ENCODE measurements at places on chromosomes 6 and 20. TPM values are rescaled to one million over a fixed set of nuclear protein-coding genes. Genes with fewer than 3 reads are reported as not detected.

The PRSS35 gene
- total RNA-seq: 4.3 TPM

The SMOC2 gene
- total RNA-seq: not detected

The CDH26 gene
- total RNA-seq: 0.50 TPM

The TNFAIP3 gene
- total RNA-seq: 10.6 TPM

The NOP56 gene
- 121 TPM for total RNA-seq

The HSPA12B gene
- 5.1 TPM for total RNA-seq

The PARD6B gene
- total RNA-seq: 0.66 TPM

The FOXC1 gene
- total RNA-seq: 7.6 TPM

The DLK2 gene
- total RNA-seq: 0.66 TPM

The HSF2 gene
- total RNA-seq: 33.3 TPM

The SRSF6 gene
- total RNA-seq: 59.8 TPM

The TSBP1 gene
- not detected for total RNA-seq

The E2F3 gene
- total RNA-seq: 4.9 TPM

The ANKRD66 gene
- not detected for total RNA-seq

The ZNF165 gene
- 0.29 TPM for total RNA-seq

The SOBP gene
- total RNA-seq: 8.8 TPM

The MCHR2 gene
- total RNA-seq: not detected

The TUBB2B gene
- 4.1 TPM for total RNA-seq

The OR2J1 gene
- not detected for total RNA-seq

The PSORS1C2 gene
- not detected for total RNA-seq

The GNRH2 gene
- 0.50 TPM for total RNA-seq

The PIM1 gene
- total RNA-seq: 20.7 TPM
